Stimulated activated CD8-positive, alpha-beta memory T cell treated with anti-CD3 and anti-CD28 coated beads, Interleukin-2, amount 100 ng/mL, for 1 hour (primary cell): ENCODE measurements at places on chromosomes 4 and X.

GRCh38 chr4:5238173-5238572 is 186.9 kb downstream of the STK32B start:
- no peak for DNase-seq

GRCh38 chrX:154797006-154797405 is 8.3 kb downstream of the MPP1 start:
- DNase-seq = no peak

DNA sequence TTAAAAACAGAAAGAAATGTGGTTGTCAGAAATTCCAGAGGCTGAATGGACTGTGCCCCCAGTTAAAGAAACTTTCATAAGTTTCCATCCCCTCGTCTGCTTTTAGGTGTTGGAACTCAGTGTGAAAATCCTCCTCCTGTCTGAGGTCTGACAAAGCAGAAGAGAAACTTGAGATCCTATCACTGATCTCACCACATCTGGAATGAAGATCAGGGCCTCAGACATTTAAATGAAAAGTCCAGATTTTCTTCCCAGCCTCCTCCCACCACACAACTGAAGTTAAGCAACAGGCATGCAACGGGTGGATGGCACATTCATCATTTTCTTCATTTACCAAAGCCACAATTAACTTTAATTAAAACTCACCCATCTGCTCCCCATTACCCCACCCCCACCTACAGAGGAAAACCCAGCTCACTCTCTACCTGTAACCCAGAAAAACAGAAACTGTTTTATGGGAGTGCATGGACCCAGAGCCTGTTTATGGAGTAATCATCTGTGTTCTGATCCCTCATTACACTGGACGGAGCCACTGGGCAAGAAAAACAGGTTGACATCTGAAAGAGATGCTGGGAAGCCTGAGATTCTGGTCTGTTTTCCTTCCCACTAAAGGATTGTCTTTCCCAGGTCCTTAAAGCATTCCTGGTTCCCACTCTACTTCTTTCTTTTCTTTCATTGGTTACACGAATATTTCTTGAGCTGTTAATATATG is 58.1 kb upstream of the HOPX start:
- no peak for DNase-seq

DNA sequence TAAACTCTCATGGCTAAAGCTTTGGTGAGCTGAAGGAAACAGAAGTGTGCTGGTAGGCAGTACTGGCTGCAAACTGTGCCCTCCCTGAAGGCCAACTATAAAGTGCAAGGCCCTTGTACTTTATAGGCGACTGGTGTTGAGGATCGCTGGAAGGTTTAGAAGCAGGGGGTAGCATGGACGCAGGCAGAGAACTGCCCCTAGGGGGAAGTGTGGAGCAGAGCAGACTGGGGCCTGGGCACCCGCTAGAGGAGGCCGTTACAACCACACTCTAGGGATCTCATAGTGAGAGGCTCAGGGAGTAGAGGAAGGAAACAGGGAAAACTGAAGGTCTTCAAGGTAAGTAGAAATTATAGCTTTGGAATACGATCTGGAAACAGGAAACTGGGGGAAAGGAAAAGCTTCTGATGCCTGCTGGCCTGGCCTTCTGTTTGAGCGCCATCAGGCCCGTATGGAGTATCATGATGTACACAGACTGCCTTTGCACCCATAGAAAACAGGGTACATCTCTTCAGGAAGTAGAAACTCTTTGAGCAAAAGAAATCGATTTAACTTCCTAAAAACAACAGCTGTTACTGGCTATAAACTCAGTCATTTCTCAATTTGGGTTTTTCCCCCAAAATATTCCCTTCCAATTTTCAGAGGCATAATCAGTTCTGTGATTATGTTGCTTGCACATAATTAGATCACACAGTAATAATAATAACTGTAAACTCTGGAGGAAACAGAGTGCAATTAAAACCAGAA is 23.9 kb upstream of the TMSB4X start:
- no peak for DNase-seq

DNA sequence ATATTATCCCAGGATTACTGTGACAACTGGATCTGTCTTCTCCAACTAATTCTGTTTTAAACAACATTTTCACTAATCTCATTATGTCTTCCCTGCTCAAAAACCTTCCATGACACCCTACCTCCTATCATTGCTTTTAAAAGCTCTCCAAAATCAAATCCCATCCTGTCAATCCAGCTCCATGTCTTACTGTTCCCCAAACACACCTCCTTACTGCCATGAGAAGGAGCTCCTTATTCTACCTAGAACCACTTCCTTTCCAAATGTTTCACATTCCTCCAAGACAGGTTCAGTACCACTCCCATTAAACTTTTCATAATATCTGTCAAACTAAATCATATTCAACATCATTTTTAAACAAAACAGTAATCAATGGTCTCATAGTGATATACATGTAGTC is 66.9 kb upstream of the WDR17 start:
- DNase-seq = no peak

- no peak for DNase-seq
Measured at GRCh38 chr4:48799157-48799556, 19.1 kb upstream of the FRYL start.

DNA sequence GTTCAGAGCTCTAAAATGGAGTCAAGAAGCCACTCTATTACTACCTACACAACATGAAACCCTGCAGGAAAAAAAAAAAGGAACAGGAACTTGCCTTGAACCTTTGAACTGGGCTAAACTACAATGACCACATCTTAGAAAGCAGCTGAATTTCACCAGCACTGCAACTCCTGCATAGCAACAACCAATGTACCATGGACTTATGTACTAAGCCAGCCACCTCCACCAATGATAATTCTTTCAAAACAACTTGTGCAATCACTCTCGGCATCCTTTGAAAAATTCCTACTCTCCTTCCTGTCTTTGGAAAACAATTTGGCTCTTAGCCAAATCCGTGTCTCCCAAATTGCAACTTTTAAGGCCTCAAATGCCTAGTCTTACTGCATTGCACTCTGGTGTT is 26.8 kb upstream of the FMR1 start:
- no peak for DNase-seq

GRCh38 chrX:1720836-1721235 is 106.0 kb downstream of the ASMT start:
- no peak for DNase-seq

GRCh38 chrX:110119480-110119879 is 116.6 kb downstream of the TMEM164 start:
- DNase-seq = no peak

- no peak for DNase-seq
Measured at GRCh38 chrX:2640436-2641150, 50.5 kb upstream of the CD99 start.

DNA sequence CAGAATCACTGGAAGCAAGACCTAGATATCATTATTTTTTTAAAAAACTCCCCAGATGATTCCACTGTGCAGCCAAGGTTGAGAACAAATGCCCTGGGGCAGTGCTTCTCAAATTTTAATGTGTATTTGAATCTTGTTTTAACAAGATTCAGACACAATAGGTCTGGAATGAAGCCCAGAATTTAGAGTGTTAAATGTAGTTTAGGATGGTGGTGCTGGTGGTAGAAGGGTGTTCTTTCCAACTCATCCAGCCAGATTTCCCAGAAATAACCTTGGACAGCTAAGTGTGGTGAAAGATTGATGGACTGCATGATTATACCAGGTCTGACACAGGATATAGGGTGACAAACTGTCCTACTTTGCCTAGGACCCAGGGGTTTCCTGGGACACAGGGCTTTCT is 120.1 kb upstream of the MED14 start:
- no peak for DNase-seq

DNA sequence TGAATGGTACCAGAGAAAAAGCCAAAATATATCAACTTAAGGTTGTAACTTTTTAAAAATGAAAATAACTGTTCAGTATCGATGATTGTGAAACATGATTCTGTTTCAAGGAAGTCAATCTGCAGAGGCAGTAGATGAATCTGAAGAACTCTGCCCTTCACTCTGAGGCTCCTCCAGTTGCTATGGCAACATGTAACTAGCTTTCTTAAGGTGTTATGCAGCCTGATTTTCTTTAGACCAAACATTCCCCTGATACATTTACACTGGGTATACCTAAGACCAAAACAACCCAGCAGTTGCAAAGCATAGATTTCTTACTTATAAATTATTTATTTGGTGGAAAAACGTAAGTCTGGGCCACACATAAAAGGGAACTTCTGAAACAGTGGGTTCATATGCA is 133.6 kb upstream of the RASGEF1B start:
- DNase-seq = no peak

DNA sequence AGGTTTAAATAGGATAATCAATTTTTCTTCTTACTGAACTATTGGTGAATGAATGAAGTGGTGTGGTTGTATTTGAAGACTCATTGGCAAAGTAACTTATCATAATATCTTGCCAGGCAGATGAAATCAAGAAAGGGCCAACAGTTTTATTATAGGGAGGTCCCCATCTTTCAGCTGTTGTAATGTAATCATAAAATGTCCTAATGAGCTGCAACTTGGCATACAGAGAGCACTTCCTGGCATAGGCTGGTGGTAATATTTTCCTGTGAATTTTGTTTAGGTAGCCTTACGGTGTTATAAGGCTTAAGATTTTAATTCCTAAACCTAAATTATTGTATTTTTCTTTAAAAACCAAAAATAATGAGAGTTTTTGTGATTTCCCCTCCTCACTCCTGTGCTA is 17.5 kb downstream of the FHIP1A start:
- no peak for DNase-seq

- no peak for DNase-seq
Measured at GRCh38 chr4:70062000-70062399, 11.8 kb downstream of the HTN1 start.

DNA sequence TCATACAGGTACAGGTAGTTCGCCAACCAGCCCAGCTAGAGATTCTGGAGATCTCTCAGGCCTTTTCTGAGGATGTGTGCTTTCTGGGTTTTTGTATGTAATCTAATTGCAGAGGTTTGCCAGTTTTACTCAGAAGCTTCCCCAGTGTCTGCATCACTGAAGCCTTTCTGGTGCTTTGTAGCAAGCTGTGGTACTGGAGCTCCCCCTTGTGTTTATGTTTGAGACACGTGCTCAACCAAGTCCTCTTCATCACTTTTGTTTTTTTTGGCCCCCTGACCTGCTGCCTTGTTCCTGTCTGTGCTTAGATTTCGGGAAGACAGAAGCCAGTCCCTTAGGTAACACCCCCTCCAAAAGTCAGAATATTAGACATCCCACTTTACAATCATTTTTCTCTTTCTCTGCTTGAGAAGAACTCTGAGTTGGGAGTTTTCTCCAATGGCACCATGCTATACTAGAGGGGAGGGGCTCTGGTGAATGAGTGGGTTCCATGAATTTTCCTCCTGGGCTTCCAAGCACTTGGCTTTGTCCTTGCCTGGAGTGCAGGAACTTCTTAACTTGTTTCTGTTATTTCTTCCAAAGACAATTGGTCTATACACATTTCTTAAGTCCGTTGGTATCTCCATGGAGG is 128.4 kb upstream of the TBC1D9 start:
- no peak for DNase-seq

GRCh38 chrX:69024931-69025330 is 140.3 kb downstream of the PJA1 start:
- DNase-seq = no peak

- DNase-seq = no peak
Measured at GRCh38 chr4:8371596-8371995, 68.9 kb downstream of the ACOX3 start.

DNA sequence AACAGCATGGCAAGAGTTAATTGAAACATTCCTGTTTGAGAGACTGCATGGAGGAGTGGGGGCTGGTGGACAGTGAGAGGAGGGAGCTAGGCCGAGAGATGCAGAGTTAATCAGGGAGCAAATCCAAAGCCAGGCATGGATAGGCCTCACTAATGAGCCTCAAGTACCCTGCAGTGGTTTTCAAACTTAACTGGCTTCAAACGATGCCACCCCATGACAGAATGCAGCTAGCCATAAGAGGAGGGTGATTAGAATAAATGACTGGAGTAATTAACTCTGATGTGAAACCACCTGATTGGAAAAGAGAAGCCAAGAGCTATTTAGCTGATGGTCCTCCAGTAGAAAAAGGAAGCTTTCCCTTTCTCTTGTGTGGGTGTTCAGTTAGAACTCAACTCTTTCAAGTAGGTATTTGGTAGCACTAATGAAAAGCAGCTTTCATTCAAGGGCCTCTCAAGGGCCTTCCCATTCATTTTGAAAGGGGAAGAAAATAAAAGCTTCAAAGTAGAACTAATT is 215.4 kb upstream of the MAB21L2 start:
- no peak for DNase-seq

- DNase-seq = no peak
Measured at GRCh38 chr4:76386566-76387305, 34.2 kb downstream of the CCDC158 start.

- DNase-seq = no peak
Measured at GRCh38 chrX:41526925-41527324, 79.8 kb downstream of the NYX start.

DNA sequence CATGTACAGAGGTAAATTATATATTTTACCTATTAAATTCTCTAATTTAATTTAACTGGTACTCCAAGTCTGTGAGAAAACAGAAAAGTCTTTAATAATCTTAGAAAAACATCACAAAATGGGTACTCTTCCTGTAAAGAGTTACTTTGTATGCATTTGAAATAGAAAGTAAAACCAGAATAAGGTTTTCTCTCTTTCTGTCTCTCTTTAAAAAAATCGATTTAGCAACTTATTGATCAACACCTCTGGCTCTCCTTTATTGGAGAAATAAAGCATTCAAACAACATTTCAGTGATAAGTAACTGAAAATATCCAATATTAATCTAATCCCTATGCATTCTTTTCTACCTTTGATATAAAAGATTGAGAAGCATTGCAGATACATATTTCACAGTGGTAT is 27.4 kb downstream of the ATOH1 start:
- DNase-seq = no peak

DNA sequence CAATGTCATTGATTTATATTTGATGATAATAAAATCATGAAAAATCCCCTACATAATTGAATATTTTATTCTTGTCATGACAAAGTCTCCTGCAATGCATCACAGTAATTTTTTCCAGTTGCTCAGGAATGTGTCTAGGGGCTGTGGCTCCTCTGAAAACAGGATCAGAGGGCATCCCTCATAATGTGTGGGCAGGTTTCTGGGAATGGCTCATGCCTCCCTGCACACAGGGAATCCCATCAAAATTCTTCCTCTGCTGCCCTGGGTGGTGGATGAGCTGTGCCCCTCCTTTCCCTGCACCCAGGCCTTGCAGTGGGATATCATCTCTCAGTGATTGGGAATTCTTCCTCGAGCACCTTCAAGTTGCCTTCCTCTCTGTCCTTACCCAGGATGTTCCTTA is 20.4 kb upstream of the PUDP start:
- no peak for DNase-seq

DNA sequence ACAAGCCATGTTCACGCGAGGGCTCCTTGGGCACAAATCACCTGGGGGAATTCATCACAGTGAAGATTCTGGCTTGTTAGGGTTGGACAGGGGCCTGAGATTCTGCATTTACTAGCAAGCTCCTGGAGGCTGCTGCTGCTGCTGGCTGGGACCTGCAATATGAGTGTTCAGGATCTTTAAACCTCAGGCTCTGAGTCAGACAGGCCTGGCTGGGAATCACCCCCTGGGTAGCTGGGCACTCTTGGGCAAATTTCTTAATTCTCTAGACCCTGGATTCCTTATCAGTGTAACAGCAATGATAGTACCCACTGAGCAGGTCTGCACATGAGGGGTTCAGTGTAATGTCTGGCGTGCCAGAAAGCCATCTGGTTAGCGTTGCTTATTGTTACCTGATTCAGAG is 101.5 kb downstream of the DHX15 start:
- no peak for DNase-seq
